OCI-LY7 (cell line): ENCODE measurements at places on chromosomes 1 and 21.
A peak's percentile ranks its signal among the peaks of the same experiment; 100 is the strongest.

DNA sequence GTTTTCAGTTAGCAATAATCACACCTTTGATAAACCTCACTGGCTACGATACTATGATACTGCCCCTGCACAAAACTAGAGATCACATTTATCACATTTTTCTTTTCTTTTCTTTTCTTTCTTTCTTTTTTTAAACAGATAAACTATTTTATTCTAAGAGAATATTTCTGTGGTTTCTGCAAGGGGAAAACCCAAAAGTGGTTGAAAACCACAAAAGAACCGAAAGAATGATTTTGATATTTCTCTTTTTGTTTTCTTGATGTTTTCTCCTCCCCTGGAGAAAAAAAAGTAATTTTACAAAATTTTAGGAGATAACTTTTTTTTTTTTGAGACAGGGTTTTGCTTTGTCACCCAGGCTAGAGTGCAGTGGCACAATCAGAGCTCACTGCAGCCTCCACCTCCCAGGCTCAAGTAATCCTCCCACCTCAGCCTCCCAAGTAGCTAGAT is 18.4 kb upstream of the FRRS1 start:
- no peak for DNase-seq

GRCh38 chr1:9078752-9079500 is 9.5 kb upstream of the SLC2A5 start:
- DNase-seq, result peak; percentile 67

DNA sequence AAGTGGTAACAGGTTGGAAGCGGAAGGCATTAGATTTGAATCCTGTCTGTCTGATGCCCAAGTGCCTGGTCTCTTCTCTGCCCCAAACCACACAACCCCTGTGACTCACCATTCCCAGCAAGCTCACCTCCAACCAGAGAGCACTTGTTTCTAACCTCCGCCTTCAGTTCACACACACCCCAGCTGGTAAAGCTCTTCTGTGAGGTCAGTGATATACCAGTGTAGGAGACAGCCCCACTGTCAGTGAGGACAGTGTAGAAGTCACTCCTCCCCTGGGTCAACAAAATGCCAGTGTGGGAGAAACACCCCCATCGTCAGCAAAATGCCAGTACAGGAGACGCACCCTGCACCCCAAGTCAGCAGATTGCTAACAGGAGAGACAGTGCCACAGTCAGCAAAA is 2.6 kb downstream of the RIMS3 start:
- no peak for DNase-seq

GRCh38 chr1:109634292-109634691 is 14.7 kb downstream of the AMPD2 start:
- no peak for DNase-seq

GRCh38 chr1:199590708-199591107 is 436.8 kb upstream of the NR5A2 start:
- DNase-seq, result no peak

- DNase-seq, result peak; percentile 69
These were observed 559 bp downstream of the RBBP4 start for GRCh38 chr1:32651461-32652073.

GRCh38 chr1:84883286-84883685 is 9.7 kb downstream of the LPAR3 start:
- DNase-seq, result no peak

GRCh38 chr1:234718496-234719453 is 108.8 kb upstream of the IRF2BP2 start:
- DNase-seq, result no peak

- no peak for DNase-seq
These were observed 123.7 kb upstream of the PROX1 start for GRCh38 chr1:213864091-213864490.

DNA sequence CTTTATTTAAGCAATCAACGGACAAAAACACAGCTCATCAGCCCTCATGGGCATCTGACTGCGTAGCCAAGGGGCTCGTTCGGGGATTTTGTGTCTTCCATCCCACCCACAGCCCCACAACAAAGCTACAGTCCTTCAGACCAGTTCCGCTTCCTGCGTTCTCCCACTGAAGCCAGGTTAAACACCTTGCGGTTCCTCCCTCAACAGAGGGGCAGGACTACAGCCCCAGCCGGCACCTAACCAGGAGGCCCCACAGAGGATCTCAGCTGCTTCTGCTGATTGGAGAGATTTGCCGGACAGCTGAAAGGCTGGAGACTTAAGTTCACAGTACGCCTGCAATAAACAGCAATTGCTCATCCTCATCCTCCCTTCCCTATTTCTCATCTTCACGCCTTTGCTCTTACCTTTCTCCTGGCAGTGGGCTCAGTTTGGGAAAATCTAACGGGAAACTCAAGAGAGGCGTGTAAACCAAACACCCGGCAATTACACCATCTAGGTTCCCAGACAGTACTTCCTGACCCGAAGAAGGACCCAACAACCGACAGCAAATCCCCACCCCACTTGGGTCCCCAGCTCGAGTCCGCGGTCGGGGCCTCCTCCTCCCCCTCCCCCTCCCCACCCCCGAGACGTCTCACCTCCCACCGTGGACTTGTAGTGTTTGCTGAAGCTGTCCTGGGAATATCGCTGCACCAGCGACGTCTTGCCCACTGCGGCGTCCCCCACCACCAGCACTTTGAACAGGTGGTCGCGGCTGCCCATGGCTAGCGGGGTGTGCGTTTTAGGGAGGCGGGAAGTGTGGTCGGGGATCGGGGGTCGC is 876 bp downstream of the RAB29 start:
- DNase-seq, result peak; percentile 28

DNA sequence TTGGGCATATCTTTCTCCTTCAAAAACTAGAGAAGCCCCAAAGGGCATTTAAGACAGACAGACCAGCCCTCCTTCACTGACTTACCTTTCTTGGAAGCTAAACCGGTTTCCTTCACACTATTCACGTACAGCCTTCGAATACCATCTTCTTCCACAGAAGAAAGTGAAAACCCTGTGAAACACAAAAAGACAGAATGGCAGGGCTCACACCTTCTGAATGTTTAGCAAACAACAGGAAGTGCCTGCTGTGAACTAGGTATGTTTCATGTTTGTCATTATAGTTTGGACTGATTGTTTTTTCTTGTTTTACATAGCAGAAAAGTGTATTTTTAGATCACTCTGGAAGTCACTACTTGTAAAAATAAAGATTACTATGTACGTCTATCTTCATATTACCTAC is 148.6 kb upstream of the KRTAP19-8 start:
- DNase-seq, result no peak

- DNase-seq, result no peak
These were observed 39.5 kb upstream of the TNFRSF1B start for GRCh38 chr1:12127206-12127810.

GRCh38 chr1:172146141-172146850 is 274.2 kb upstream of the C1orf105 start:
- DNase-seq, result no peak

GRCh38 chr1:180195401-180195800 is 34.7 kb upstream of the LHX4 start:
- DNase-seq, result no peak

DNA sequence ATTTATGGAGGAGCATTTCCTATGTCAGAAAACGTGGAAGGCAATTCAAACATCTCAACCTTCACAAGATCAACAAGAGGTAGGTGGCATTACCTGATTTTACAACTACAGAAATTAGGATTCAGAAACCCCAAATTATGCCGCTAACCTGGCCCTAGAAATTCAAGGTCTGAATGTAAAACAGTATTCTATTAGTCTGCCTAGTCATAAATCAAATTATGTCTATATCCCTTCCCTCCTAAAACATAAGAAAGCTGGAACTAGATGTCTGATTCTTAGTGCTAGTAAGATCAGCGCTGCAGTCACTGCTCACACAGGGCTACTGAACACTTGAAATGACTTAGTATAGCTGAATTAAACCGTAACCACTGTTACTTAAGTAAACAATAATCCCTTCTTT is 1.4 kb downstream of the TOMM20 start:
- DNase-seq, result peak; percentile 16

GRCh38 chr1:228145463-228146416 is 4.0 kb upstream of the GJC2 start:
- DNase-seq, result no peak

GRCh38 chr1:99663501-99663900 is 17.6 kb downstream of the PALMD start:
- DNase-seq, result no peak

- no peak for DNase-seq
These were observed 93.8 kb downstream of the SYT2 start for GRCh38 chr1:202616355-202616915.

GRCh38 chr1:211327346-211327921 is 801 bp downstream of the TRAF5 start:
- peak; percentile 59 for DNase-seq

- no peak for DNase-seq
These were observed 160.7 kb upstream of the C1orf21 start for GRCh38 chr1:184226100-184226487.

- no peak for DNase-seq
These were observed 31.1 kb downstream of the C1orf21 start for GRCh38 chr1:184417916-184418315.

GRCh38 chr1:209883341-209883971 is 54.6 kb upstream of the SYT14 start:
- no peak for DNase-seq

DNA sequence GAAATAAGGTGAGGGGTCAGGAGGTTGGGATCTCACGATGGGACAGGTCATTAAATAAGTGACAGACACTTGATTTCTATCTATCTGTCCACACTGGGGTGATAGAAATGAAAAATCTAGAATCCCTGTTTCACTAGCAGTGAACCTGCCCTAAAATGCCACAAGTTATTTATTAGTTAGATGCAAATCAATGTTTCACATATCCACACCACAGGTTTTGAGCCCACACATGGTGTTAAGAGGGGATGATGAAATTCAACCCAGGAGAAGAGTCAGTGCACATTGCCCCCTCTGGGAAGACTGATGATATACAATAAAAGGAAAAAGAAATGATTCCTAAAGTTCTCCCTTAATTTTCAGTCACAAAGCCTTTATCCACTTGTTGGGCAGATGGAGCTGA is 10.1 kb upstream of the NTPCR start:
- no peak for DNase-seq

- DNase-seq, result no peak
These were observed 15.2 kb upstream of the KDM4A start for GRCh38 chr1:43634721-43635120.

GRCh38 chr21:43782431-43783097 is 6.5 kb upstream of the CSTB start:
- no peak for DNase-seq

DNA sequence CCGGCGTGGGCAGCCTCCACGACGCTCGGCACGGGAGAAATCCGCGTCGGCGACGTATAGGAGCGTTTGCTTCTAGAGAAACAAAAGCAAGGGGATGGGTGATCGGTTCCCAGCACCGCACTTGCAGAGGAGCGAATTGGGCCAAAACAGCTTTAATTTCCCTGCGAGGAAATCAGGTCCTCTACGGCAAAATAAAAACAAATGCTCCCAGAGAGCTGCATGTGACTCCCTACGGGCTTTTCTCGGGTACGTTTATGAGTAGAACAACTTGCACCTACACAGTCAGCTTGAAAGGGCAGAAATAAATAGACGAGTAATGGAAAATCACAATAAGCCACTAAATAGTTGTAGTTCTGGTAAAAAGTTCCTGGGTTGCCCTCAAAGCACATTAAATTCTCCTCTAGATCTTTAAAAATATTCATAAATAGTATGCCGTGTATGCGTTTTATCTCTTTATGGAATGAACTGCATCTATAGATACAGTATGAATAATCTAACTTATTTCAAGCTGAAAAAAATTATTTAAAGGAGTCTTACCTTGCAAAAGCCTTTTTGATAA is 1.2 kb downstream of the NHLH2 start:
- no peak for DNase-seq

- no peak for DNase-seq
These were observed 27.9 kb downstream of the FAAP20 start for GRCh38 chr1:2166695-2167094.

DNA sequence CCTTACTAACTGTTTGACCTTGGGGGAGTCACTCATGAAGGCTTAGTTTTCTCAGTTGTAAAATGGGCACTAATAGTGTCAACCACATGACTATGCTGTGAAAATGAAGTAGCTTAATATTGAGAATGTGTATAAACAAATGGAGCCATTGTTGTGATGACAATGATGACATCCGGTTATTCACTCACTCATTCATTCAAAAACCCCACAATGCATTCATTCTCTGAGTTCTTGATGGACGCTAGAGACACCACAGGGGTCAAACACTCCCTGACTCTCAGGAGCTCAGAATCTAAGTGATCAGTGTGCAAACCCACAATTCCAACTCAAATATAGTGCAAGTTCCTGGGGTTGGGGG is 138.9 kb downstream of the FOXD2 start:
- no peak for DNase-seq

GRCh38 chr21:41091616-41092015 is 76.3 kb upstream of the BACE2 start:
- DNase-seq, result no peak

DNA sequence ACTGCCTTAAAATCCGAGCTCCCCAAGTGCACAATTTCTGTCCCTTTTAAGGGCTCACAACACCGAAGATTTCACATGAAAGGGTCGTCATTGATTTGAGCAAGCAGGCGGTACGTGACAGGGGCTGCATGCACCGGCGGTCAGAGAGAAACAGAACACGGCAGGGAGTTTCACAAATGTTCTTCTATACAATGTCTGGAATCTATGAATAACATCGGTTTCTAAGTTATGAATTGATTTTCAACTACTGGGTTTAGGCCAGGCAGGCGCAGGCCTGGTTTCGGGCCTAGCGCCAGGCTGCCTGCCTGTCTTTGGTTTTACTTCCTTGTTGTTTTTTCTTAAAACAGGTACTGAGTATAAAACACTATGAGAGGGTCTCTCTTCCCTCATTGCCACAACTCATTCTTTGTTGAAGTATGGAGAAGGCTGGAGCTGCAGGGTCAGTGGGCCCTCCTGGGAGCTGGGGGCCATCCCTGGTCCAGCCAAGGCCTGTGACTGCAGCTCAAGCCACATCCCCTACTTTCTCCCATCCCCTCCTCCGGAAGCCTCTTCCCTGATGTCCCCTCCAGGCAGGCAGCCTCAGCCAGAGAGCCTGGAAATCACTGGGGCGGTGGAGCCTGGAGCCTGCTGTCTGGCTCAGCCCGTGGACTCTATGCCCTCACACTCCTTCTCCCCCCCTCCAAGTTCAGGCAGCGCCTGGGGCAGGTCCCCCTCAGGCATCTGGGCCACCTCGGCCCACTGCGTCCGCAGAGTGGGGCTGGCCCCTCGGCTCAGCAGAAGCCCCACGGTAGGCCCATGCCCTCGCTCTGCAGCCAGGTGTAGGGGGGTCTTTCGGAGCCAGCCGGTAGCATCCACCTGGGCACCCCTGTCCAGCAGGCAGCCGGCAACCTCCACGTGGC is 2.4 kb downstream of the ANKRD65 start:
- DNase-seq, result no peak

- DNase-seq, result no peak
These were observed 56.0 kb upstream of the CD53 start for GRCh38 chr1:110816945-110817344.

GRCh38 chr1:74611887-74612286 is 61.7 kb downstream of the ERICH3 start:
- no peak for DNase-seq

DNA sequence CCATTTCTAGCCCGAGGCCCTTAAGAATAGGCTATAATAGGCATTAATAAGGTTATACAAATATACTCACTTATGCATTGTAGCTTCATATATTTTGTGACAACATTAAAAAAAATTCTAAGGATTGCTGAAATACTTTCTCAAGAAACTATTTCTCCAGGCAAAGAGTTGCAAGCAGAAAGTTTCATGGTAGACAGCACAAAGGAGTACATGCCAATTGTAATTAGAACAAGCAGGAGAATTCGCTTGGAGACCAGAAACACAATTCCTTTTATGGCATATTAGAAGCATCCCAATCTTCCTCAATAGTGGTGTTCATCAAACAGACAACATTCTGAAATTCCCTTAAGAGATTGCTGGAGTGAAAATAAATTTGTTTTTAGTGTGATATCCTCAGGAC is 122.8 kb downstream of the CRB1 start:
- DNase-seq, result no peak

- DNase-seq, result peak; percentile 96
These were observed 7.3 kb downstream of the SH3BGRL3 start for GRCh38 chr1:26287033-26287711.
